ENCODE measurements at places on chromosomes 3 and 15.
A peak's percentile ranks its signal among the peaks of the same experiment; 100 is the strongest.

GRCh38 chr15:62186578-62186977 is 21.5 kb upstream of the C2CD4B start:
- no peak for DNase-seq

DNA sequence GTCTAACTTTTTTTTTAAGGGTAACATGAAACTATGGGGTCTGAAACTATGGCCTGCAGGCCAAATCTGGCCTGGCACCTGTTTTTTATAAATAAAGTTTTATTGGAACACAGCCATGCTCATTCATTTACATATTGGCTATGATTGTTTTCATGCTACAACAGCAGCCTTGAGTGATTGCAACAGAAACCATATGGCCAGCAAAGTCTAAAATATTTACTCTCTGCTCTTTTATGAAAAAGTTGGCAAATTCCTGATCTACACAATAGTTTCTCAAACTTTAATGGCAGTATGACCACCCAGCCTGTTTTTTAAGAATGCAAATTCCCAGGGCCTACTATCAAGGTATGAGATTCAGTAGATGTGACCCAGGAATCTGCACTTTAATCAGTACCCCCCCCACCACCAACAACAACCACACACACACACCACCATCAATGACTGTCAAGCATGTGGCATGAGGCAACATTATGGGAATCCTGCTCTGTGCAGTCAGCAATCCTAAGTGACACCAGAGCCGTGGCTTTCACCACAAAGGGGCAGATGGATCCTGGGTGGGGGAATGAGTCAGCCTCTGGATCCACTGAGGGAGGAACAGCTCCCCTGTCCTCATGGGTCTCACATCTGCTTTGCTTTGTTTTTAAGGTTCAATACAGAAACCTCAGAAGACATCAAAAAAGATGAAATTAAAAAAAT is 142.8 kb downstream of the NTRK3 start:
- DNase-seq, result no peak

DNA sequence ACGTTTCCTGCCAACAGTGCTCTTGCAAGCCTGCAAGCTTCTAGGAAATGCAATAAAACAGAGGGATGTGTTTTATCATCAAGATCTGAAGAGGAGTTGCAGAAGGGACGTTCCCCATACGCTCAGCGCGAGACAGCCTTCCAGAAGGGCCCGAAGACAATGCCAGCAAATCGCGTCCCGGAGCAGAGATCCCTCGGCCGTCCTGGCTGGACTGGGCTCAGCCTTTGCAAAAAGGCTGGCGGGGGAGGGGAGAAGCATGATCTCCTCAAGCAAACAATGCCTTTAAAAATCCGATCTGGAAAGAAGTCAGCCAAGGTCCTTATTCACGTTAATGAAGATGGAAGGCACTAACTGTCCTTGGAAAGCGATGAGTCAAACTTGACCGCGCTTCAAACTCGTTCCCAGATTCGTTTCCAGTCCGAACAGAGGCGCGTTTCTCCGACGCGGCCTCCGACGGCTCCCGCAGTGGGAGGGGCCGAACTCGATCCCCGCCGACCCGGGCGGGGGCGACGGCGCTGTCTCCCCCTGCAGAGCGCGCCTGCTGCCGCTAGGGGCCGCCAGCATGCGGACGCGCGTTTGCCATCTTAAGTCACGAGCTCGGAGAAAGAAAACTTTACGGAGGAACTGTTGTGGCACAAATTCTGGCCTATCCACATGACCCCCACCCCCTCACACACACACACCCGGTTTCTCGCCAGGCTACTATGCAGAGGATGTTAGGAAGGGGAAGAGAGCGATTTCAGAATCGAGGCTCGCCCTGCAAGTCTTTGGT is 5.5 kb downstream of the BCL6 start:
- DNase-seq, result peak; percentile 79

GRCh38 chr3:119924111-119925094 is 142.5 kb downstream of the NR1I2 start:
- DNase-seq, result no peak

DNA sequence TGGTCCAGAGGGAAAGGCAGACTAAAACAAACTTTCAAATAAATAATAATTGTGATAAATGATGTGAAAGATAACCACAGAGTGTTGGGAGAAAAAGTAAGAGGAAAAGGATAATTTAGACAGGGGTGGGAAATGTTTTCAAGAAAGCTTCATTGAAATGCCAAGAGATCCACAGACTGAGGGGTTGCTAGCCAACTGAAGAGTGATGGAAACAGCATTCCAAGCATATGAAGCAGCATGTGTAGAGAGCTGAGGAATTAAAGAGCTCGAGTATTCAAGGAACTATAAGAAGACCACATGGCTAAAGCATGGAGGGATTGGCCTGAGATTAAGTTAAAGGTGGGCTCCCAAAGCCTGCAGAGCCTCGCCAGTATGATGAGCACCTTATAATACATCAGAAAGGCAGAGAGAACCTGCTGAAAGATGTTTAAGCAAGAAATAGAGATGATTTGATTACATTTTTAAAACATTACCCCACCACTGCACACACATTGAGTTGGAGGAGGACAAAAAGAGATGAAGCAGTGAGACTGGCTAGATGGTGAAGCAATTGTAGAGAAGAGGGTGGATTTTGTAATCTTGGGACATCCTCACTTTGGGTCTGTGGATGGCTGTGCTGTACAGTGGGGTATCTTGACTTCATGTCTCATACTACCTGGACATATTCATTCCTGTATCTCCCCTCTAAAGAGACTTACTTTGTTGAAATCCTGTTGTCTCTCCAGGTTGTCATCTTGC is 100.8 kb downstream of the STAC start:
- DNase-seq, result no peak

- DNase-seq, result no peak
Measured at GRCh38 chr3:164918905-164919304, 159.4 kb downstream of the SI start.

DNA sequence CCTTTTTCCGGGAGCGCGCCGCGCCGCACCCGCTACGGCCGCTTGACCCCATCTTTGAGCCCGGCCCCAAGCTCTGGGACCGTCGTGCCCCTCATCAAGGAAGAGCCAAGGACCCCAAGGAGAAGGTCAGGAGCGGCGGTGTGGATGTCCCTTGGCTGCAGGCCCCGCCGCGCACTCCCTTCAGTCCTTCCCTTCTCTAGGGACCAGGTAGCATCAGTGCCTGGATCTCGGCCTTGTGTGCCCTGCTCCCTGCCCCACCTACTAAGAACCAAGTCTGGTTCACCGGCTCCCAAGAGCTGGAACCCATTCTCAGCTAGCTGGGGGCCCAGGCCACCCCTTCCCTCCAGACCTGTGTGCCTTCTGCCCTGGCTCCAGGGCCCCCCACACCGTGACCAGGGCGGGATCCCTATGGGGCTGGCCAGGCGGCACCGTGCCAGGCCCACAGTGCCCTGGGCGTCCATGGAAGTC is 69.3 kb upstream of the CGNL1 start:
- DNase-seq, result no peak

- DNase-seq, result no peak
Measured at GRCh38 chr15:56906766-56907165, 11.7 kb upstream of the TCF12 start.

DNA sequence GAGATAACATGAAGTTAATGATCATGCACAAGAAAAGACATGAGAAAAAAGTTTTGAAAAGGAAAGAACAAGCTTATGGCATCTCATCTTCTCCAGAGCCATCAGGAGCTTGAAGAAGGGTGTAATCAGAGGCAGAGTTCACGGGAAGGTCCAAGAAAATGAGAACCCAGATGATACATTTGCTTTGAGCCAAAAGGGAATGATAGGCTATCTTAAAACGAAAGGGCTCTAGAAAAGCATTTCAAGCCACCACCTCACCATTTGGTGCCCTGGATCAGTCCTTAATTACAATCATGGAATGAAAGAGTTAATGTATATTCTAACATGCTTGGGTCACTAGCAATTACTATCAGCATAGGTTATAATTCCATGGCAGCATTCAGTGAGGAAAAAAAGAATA is 781.8 kb downstream of the ROBO1 start:
- DNase-seq, result no peak

DNA sequence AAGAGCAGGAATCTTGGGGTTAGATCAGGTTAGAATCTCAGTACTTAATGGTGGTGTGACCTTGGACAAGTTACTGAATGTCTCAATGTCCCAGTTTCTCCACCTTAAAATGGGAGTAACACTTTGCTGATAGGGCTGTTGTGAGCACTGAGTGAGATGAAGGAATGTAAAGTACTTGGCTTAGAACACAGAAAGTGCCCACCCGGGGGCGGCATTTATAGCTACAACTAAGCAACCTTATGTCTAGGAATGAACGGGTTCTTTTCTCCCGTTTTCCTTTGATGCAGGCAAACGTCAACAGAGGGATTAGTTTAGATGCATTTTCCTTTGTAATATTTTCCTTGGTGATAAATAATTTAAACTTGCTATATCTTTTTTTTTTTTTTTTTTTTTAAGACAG is 176.6 kb downstream of the USP13 start:
- no peak for DNase-seq

DNA sequence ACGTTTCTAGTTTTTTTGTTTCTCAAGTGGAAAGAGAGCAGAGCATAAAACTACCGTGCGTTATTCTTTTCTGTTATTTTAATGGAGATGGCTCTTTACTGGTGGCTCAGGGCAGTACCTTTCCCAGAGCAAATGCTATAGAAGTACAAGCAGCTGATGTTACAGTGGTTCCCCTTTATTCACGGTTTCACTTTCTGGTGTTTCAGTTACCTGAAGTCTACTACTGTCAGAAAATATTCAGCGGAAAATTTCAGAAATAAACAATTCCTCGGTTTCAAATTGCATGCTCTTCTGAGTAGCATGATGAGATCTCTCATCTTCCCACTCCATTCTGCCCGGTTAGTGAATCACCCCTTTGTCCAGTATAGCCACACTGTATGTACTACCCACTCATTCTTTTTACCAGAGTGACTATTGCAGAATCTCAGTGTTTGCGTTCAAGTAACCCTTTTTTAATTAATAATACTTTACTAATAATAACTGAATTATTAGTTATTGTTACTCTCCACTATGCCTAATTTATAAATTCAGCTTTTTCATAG is 597.5 kb upstream of the ROBO2 start:
- DNase-seq, result no peak

- DNase-seq, result no peak
Measured at GRCh38 chr3:72517921-72518424, 330.3 kb downstream of the SHQ1 start.

- no peak for DNase-seq
Measured at GRCh38 chr3:170179432-170179831, 2.1 kb downstream of the PHC3 start.

- DNase-seq, result no peak
Measured at GRCh38 chr15:96160800-96161199, 169.7 kb upstream of the NR2F2 start.

- DNase-seq, result no peak
Measured at GRCh38 chr3:112086875-112087524, 811 bp downstream of the C3orf52 start.

- no peak for DNase-seq
Measured at GRCh38 chr3:181567311-181568075, 144.2 kb upstream of the SOX2 start.

DNA sequence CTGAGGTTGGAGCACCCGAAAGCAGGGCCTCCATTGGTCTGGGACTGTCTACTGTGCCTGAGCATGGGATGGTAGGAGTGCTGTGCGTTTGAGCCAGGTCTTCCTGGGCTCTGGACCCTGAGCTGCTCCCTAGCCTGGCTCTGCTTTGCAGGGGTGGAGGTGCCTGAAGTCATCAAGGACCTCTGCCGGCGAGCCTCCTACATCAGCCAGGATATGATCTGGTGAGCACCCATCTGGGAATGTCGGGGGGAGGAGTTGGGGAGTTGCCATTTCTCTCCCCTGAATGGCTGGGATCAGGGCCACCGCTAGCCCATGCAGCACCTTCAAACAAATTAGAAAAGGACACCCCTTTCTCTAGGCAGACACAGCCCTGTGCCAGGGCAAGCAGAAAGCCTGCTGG is 20.7 kb downstream of the DUOX1 start:
- no peak for DNase-seq

DNA sequence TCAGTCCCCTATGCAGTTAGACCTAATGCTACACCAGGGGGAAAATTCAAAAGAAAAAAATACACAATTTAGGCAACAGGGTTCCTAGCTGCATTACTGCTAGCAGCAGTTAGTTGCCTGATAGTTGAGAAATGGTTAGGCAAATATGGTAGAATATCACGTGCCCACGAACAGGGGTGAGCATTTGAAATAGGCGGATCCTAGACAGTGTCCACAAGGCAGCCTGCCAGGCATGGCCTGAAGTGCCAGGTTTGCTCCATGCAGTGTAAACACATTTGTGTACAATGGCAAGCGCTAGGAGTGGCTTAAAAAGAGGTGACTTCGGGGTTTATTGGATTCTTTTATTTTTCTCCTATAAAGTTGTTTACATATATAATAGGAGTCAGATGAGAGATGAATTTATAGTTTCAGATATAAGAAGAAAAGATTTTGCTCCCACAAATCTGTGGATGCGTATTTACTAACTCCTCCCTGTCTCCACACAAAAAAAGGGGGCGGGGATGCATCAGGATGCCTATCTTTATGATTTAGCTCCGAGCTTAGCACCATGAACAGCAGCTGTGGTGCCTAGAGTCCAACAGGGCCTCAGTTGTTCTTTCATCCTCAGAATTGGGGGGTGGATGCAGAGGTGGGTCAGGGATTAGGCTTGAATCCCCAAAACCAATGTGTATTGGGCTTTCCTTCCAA is 3.9 kb upstream of the TGM4 start:
- DNase-seq, result no peak

DNA sequence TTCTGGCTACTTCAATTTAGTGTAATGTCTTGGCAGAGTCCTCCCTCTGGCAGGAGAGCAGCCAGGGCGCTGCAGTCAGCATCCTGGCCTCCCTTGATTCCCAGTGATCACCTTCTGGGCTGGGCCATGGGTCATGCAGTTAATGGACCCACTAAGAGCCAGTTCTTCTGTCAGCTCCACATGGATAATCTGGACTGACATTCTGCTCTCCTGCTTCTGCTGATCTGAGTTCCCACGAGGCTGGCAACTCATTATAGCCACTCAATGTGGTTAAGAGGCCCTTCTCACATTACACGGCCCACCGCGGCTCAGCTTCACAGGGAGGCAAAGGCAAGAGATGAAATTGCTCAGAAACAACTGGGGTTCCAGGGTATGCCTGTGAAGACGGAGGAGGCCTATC is 94.0 kb downstream of the WDR76 start:
- DNase-seq, result no peak

- no peak for DNase-seq
Measured at GRCh38 chr3:138941259-138941885, 5.6 kb downstream of the FOXL2 start.

DNA sequence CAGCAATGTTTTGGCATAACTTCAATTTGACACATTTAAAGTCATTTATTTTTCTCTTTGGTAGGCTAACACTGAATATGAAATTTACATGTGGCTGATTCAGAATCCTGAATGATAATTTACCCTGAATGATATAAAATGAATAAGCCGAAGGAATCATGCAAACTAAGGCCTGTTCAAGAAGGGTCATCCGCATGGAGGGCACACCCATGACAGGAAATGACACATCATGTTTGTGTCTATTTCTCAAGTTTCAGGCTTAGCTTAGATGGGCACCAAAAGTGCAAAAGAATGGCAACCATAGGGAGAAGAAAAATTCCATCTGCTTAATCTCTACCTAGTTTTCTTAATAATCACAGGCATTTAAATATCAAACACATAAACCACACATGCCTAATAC is 141.5 kb downstream of the DUT start:
- DNase-seq, result no peak

- no peak for DNase-seq
Measured at GRCh38 chr15:26372706-26373105, 400.2 kb downstream of the GABRB3 start.

All from hypothalamus (tissue), 51 donors.